ENCODE measurements at places on chromosomes 2 and 18.

DNA sequence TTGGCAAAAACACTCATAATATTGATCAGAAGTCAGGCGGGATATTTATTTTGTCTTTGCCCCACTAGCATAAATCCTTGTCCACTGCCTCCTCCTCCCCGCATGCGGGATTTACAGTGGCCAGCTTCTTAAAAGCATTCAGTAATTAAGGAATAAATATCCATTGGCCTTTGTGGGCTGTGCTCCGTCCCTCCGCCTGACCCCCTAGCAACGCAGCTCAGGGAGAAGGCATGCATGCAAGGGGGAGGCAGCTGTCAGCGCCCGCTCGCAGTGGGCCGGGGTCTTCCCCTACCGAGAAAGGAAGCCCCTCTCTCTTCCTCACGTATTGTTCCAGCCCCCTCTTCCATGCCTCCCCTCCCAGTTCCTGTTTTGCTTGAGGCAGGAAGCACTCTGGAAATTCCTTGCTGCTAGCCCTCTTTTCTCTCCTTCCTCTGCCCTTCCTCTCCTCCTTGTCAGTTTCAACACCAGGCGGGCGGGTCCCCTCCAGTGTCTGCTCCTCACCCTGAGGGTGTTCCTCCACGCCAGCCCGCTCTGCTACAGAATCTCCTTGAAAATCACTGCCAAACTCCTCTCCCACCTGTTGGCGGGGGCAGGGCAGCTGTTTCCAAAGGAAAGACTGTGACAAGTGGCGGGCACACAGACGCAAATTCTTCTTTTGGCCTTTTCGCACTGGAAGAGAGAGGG lies 60.1 kb downstream of the GBX2 start:
- no peaks in the 10 kb centered on the region for H3K36me3 ChIP-seq
- no peaks in the 10 kb centered on the region for H3K4me1 ChIP-seq
- H3K27ac ChIP-seq: no peak overlapping the region
- no peaks in the 10 kb centered on the region for H3K27me3 ChIP-seq
- no peak overlapping the region for H3K4me3 ChIP-seq
- no peak for DNase-seq

DNA sequence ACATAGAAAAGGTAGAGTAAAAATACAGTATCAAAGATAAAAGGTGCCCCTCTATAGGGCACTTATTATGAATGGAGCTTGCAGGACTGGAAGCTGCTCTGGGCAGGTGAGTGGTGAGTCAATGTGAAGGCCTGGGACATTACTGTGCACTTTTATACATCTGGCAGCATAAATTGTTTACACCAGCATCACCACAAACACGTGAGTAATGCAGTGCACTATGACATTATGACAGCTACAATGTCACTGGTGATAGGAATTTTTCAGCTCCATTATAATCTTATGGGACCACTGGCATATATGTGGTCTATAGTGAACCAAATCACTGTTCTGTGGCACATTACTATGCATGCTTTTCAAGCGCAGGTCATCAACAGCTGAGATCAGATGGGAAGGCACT lies 48.1 kb downstream of the TPGS2 start:
- H3K27ac ChIP-seq: no peak overlapping the region
- H3K36me3 ChIP-seq: no peaks in the 10 kb centered on the region
- no peak overlapping the region for H3K4me3 ChIP-seq
- no peaks in the 10 kb centered on the region for H3K4me1 ChIP-seq
- DNase-seq: no peak

GRCh38 chr2:12076810-12077209 lies 330.4 kb downstream of the LPIN1 start:
- H3K27ac ChIP-seq: no peak overlapping the region
- no peaks in the 10 kb centered on the region for H3K27me3 ChIP-seq
- DNase-seq: no peak
- H3K4me1 ChIP-seq: no peaks in the 10 kb centered on the region
- no peak overlapping the region for H3K4me3 ChIP-seq
- no peaks in the 10 kb centered on the region for H3K36me3 ChIP-seq

GRCh38 chr2:123614596-123614995 lies 410.5 kb upstream of the CNTNAP5 start:
- no peaks in the 10 kb centered on the region for H3K4me1 ChIP-seq
- no peak for DNase-seq
- no peak overlapping the region for H3K27ac ChIP-seq

- H3K36me3 ChIP-seq: no peaks in the 10 kb centered on the region
- H3K27me3 ChIP-seq: no peaks in the 10 kb centered on the region
- no peak overlapping the region for H3K27ac ChIP-seq
- no peaks in the 10 kb centered on the region for H3K4me1 ChIP-seq
Observed at GRCh38 chr18:56726906-56727305, 75.7 kb downstream of the WDR7 start.

DNA sequence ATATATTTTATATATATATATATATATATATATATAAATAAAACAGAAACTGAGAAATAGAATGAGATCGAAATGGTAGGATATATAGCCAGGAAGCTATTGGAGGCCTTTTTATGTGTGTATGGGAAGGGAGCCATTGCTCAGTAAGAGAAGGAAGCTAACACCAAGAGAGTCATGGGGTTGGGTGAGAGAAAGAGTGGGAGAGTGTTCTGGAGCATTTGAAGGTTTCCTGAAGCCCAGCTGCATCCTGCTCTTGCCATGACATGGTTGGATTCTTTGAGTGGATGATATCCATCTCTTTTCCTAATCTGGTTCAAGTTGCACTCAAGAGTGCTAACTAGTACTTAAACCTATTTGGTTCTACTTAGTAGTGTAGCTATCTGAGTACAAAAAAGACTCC lies 282.3 kb downstream of the DYSF start:
- H3K36me3 ChIP-seq: no peaks in the 10 kb centered on the region
- H3K27me3 ChIP-seq: no peaks in the 10 kb centered on the region
- no peak for DNase-seq
- no peaks in the 10 kb centered on the region for H3K4me1 ChIP-seq
- no peak overlapping the region for H3K4me3 ChIP-seq

DNA sequence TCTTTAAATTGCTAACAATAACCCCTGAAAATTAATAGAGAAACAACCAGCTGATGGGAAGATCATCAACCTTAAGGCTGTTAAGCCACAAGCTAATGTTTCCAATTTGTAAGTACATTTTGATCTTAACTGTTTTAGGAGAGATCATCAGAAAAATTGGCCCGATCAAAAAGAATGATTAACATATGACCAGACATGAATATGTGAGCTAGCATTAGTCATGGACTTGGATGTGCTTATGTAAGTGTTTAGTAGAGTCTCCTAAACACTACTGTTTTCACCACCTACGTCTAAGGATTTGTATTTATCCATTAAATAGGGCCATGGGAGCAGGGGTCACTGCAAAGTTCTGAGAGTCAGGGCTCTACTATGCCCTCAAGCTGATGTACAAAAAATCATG lies 4.3 kb downstream of the LMAN1 start:
- H3K4me3 ChIP-seq: no peak overlapping the region
- H3K36me3 ChIP-seq: no peaks in the 10 kb centered on the region
- no peak overlapping the region for H3K27ac ChIP-seq
- no peaks in the 10 kb centered on the region for H3K4me1 ChIP-seq

GRCh38 chr2:202046572-202046971 lies 12.9 kb downstream of the FZD7 start:
- no peaks in the 10 kb centered on the region for H3K27me3 ChIP-seq
- H3K4me1 ChIP-seq: no peaks in the 10 kb centered on the region
- no peak overlapping the region for H3K27ac ChIP-seq

DNA sequence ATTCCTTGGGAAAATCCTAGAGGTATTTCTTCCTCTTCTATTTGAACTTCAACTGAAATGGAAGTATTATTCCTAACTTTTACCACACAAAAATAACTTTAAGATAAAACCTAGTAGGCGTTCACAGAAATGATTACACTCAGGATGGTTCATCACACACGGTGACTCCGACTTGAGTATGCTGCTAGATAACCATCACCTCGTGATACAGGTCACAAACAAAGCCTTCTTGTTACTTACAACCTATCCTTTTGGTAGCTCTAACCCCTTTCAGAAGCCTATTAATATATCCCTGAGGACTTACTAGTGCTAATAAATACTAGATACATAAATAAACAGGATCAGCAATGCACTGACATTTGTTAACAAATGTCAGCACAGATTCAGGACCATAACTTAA lies 101.0 kb upstream of the DNER start:
- peaks cover 2% of the 10 kb centered on the region for H3K4me1 ChIP-seq
- no peak overlapping the region for H3K4me3 ChIP-seq
- no peak for DNase-seq
- no peaks in the 10 kb centered on the region for H3K27me3 ChIP-seq
- no peak overlapping the region for H3K27ac ChIP-seq

- H3K4me3 ChIP-seq: peak overlapping the region; percentile 81
- no peaks in the 10 kb centered on the region for H3K36me3 ChIP-seq
- H3K27ac ChIP-seq: peak overlapping the region; percentile 77
- no peak for DNase-seq
Observed at GRCh38 chr18:46096651-46097300, 1.3 kb downstream of the ATP5F1A start.

DNA sequence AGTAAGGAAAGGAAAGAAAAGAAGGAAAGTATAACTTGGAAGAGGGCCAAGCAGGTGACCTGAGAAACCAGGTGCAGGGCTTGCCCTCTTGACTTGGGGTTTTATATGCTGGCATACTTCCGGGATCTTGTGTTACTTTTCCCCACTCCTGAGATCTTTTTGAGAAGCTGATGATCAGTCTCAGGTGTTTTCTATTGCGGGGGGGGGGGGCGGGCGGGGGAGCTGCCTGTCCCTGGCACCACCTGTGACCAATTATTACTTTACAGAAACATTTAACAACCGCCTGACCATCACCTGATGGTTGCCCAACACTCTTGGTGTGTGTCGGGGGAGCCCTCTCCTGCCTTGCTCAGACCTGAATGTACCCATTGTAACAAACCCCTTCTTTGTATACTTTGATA lies 6.9 kb upstream of the CASP10 start:
- H3K4me3 ChIP-seq: no peak overlapping the region
- H3K36me3 ChIP-seq: no peaks in the 10 kb centered on the region
- DNase-seq: no peak

GRCh38 chr18:48485828-48486405 lies 52.9 kb upstream of the CTIF start:
- no peak overlapping the region for H3K4me3 ChIP-seq
- no peaks in the 10 kb centered on the region for H3K4me1 ChIP-seq
- H3K36me3 ChIP-seq: no peaks in the 10 kb centered on the region
- DNase-seq: no peak
- H3K27me3 ChIP-seq: no peaks in the 10 kb centered on the region

GRCh38 chr2:202165945-202166344 lies 72.5 kb downstream of the SUMO1 start:
- H3K4me3 ChIP-seq: no peak overlapping the region
- no peaks in the 10 kb centered on the region for H3K4me1 ChIP-seq
- no peaks in the 10 kb centered on the region for H3K36me3 ChIP-seq
- H3K27ac ChIP-seq: no peak overlapping the region
- DNase-seq: no peak

DNA sequence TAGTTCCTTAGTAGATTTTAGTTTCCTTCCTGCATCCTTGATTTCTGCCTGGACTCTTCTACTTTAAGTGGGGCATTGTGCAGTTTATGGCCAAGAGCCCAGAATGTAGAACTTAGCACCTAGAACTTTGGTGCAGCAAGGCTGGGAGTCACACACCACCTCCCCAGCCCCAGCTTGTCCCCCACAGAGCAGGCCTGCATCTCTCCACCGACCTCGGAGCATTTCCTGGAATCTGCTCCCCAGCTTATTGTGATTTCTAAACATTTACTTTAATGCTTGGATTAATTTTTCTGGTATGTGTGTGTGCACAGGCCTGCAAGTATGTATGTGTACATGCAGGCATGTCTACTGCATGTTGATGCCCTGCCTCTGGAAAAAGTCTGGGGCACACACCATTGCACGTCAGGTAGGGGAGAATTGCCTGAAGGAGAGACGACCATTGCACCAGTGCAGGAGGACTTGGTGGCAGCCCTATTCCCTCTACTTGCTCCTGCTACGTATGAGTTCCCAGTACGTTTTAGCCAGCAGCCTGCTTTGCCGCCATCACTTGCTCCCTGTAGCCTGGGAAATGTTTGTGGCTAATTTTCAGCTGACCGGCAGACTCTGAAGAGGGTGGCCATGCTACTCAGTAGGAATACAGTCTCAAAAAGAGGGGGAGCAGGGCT lies 419.9 kb upstream of the HS6ST1 start:
- H3K27me3 ChIP-seq: no peaks in the 10 kb centered on the region
- no peaks in the 10 kb centered on the region for H3K36me3 ChIP-seq
- no peak overlapping the region for H3K4me3 ChIP-seq
- DNase-seq: no peak
- no peak overlapping the region for H3K27ac ChIP-seq

DNA sequence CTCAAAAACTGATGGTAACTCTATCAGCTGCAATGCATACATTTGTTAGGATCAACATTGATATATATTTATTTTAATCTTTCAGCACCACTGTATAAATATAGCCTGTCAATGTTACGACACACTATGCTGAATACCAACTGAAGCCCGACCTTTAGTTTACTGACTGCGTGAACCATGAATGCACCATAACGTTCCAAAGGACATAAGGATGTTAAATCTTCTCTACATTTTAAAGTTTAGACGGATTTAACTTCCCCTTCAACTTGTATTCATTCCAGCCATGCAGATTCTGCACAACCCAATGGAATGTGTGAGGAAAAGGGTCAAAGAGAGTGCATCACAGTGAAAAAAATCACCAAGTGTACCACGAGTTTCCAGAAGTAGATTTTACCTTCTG lies 489.5 kb downstream of the IRS1 start:
- H3K4me3 ChIP-seq: no peak overlapping the region
- no peak overlapping the region for H3K27ac ChIP-seq
- no peaks in the 10 kb centered on the region for H3K36me3 ChIP-seq
- no peak for DNase-seq
- H3K4me1 ChIP-seq: no peaks in the 10 kb centered on the region

- no peaks in the 10 kb centered on the region for H3K27me3 ChIP-seq
- H3K4me1 ChIP-seq: no peaks in the 10 kb centered on the region
- H3K36me3 ChIP-seq: no peaks in the 10 kb centered on the region
- H3K4me3 ChIP-seq: no peak overlapping the region
Observed at GRCh38 chr18:62586151-62586774, 63.4 kb downstream of the ZCCHC2 start.

DNA sequence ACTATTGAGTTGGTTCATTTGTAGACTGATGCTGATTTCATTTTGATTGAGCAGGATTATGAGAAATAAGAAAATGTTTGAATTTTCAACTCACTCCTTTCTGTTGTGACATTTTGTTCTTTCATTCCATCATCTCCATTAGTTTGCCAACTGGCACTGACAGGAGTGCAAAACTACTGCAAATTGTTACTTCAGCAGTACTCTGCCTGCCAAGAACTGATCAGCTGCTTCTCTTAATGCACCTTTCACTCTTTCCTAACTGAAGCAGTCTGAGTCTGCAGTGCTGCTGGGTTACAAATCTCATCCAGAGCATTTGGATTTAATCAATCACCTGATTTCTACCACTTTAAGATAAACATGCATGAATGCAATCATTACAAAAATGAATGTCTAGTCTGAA lies 70.9 kb downstream of the TMEFF2 start:
- no peaks in the 10 kb centered on the region for H3K36me3 ChIP-seq
- no peaks in the 10 kb centered on the region for H3K4me1 ChIP-seq
- H3K4me3 ChIP-seq: no peak overlapping the region
- H3K27me3 ChIP-seq: no peaks in the 10 kb centered on the region

- no peak overlapping the region for H3K4me3 ChIP-seq
- H3K27me3 ChIP-seq: no peaks in the 10 kb centered on the region
- no peaks in the 10 kb centered on the region for H3K4me1 ChIP-seq
- no peaks in the 10 kb centered on the region for H3K36me3 ChIP-seq
- no peak overlapping the region for H3K27ac ChIP-seq
- DNase-seq: no peak
Observed at GRCh38 chr2:158748926-158749590, 46.1 kb upstream of the DAPL1 start.

- no peaks in the 10 kb centered on the region for H3K36me3 ChIP-seq
- no peak for DNase-seq
- H3K4me1 ChIP-seq: no peaks in the 10 kb centered on the region
- H3K27me3 ChIP-seq: no peaks in the 10 kb centered on the region
- no peak overlapping the region for H3K27ac ChIP-seq
Observed at GRCh38 chr2:65026154-65026553, 30.1 kb upstream of the CEP68 start.

Data from prostate gland (tissue), 2 donors.